ENCODE measurements at places on chromosomes 11 and 22.

DNA sequence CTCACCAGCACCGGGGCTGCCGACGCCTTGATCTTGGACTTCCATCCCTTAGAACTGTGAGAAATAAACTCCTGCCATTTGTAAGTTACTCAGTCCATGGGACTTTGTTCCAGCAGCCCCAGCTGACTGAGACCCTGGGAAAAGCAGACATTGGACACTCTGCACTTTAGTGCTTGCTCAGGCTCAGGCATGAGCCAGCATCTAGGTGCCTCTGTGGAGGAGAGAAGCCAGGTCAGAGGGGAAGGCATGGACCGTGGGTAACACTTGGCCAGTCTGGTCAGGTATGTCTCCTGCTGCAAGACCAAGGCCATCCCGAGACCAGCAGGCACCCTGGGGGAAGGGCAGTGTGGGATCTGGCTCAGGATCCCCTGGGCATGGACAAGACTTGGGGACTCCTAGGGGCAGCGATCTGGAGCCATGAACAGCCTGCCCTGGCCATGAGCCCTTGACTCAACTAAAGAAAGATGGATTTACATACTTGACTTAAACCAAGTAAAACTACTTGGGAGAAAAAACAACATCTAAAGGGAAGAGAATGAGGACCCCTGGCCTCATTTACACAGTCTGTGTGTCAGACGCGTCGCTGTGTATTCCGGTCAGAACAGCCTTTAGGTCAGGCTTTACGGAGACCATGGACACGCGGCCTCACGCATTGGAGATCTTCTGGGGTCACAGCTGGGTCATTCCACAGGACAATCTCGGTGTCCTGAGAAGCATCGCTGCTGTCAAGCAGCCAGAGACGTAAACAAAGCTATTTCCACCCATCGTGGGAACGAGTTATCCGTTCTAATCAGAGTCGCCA lies 497.1 kb downstream of the BRD1 start:
- DNase-seq: no peak

- no peak for DNase-seq
These were observed 15.7 kb upstream of the PARVA start for GRCh38 chr11:12361682-12362081.

- DNase-seq: no peak
These were observed 3.9 kb upstream of the VSIG10L2 start for GRCh38 chr11:125941619-125942611.

DNA sequence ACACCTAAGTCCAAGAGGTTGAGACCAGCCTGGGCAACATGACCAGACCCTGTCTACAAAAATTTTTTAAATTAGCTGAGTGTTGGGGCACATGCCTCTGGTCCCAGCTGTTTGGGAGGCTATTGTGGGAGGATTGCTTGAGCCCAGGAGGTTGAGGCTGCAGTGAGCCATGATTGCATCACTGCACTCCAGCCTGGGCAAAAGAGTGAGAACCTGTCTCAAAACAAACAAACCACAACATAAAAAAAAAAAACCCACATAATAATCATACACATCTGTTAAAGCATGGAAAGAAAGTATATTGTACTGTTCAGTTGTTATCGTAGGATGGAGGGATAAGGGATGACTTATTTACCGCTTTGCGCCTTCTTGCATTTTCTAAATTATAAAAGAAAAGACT lies 35.9 kb upstream of the GRK2 start:
- DNase-seq: no peak
